ENCODE measurements at places on chromosomes 4 and X.

GRCh38 chrX:107571296-107571998 is 56.9 kb upstream of the PRPS1 start:
- DNase-seq = no peak

DNA sequence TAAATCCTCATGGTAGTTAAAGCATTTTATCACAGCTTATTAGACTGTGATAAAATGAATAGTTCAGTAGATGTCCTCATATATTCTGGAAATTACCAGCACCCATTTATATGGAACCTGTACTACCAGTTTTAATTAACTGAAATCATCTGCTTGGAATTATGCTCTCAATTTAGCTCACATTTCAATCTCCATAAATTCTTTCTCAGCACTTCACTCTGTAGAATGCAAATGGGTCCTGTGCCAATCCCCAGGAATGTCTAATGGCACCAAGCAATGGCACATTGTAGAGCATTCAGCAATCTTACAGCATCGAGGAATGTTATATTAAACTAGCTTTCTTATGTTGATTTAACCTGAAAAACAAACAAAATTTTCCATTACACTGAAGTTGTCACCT is 355.1 kb downstream of the PDHA2 start:
- no peak for DNase-seq

DNA sequence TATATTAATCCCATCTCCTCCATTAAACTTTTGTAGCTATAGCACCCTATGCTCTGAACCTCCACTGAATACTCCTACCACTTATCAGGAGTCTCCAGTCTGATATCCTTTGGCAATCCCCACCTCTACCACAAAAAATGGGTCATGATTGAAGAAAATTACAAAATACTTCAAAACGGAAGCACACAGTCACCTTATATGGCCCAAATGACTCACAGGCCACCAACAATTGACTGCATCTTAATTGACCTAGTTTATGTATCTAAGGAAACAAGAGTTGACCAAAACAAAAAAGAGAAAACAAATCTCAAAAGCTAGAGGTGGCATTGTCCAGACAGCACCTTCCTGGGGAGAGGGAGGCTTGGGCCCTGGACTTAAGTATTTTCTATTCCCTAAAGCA is 120.0 kb upstream of the DIAPH2 start:
- no peak for DNase-seq

DNA sequence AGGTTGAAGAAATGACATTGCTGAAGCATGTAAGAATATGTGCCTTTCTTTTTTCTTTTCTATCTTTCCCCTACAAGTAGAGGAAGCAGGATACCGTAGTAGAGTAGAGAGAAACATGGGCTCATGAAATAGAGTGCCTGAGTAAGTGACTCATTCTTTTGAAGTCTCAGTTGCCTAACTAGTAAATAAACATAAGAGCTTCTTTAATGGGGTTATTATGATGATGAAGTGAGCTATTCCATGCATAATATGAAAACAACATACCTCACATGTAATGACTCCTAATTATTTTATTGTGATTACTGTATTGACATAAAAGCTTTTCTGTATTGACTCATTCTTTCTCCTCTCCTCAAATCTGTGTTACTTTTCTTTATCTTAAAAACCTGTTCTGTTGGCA is 1538.2 kb downstream of the TECRL start:
- no peak for DNase-seq

DNA sequence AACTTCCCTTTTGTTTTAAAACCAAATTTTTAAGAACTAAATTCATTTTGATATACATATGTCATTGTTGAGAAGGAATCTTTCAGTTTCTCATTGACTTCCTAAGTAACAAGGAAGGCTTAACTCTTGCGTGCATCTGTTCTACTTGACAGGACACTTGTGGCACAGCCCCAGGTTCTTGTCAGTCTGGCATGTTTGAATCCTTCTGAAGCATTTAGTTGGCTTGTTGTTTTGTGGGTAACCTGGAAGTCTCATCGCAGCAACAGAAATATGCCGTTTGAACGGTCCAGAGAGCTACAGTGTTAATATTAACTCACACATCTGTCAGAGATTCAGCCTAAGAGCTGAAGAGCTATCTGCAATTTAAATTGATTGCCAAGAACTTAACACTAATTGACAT is 76.0 kb downstream of the GLRA3 start:
- DNase-seq = no peak

DNA sequence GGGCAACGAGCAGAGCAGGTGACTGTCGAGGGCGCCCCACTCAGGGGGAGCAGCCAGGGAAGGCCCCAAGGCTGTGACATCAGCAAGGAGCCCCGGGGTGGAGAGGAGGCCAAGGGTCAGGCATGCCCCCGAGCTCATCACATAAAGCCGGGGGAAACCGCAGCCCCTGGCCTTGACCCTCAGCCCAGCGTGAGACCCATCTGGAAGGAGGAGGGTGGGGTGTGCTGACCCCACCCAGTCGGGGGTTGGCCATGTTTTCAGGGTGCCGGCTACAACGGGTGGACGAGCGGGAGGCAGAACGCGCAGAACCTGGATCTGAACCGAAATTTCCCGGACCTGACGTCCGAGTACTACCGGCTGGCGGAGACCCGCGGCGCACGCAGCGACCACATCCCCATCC is 13.9 kb downstream of the CPZ start:
- DNase-seq = no peak

All from activated CD8-positive, alpha-beta memory T cell treated with anti-CD3 and anti-CD28 coated beads for 4 hours (primary cell).